GM20000 (cell line): ENCODE measurements at places on chromosomes 3 and 15.
A peak's percentile ranks its signal among the peaks of the same experiment; 100 is the strongest.

DNA sequence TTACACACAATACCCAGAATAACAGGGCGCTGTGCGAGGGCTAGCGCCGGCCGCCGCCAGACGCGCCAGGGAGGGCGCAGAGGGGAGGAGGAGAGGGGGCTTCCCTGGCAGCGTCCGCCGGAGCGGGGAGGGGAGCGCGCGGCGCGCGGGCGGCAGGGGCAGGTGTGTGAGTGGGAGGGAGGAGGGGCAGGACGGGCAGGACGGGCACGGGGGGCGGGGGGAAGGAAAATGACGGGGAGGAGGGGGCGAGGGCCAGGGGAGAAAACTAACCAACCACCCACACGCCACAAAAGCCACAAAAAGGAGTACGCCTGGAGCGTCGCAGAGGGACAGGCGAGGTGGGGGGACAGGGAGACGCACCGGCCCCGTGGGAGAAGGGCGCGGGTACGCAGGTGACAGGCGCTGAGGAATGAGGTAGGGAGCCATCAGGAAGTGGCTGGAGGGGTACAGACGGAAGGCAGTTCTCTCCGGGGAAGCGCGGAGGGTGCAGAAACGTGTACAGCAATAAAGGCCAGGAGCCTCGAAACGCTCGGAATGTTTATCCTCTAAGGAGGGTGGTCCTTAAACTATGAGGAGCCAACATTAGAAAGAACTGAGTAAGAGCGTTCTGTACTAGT, 610 bp upstream of the SATB1 start:
- DNase-seq: no peak

- no peak for DNase-seq
Observed at GRCh38 chr3:72344647-72345046, 503.6 kb downstream of the SHQ1 start.

DNA sequence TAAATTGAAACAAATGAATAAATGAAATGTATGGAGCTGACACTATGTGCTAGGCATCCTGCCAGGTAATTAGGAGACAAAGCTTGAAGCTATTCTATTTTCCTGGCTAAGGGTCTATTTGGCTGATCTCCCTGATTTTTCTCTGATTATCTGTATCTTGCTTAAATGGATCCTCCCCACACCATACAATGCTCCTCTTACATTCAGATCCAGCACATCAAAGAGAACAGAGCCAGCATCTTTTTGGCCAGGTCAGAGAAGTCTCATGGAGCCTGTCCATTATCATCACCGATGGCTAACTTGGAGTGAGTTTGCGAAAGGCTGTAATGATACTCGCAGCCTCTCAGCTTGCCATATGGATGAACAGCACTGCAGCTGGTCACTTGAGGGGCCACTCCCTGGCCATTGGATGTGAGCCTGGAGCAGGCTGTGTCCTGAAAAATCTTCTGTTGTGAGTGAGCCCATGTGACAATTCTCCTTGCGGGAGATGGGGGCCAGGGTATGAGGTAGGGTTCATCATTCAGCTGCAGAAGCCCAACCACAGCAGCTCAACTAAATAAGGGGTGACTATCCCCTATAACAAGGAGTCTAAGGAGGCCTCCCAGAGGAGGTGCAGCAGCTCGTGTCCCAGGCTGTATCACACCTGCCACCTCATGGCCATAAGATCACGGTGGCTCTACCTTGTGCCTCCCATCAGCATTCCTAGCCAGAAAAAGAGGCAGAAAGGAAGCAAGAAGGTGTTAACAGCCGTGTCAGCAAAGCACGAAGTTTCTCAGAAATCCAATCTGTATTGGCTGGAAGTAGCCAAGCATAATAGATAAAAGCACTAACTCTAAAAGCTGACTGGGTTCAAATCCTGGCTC, 69.3 kb upstream of the ST8SIA2 start:
- no peak for DNase-seq

DNA sequence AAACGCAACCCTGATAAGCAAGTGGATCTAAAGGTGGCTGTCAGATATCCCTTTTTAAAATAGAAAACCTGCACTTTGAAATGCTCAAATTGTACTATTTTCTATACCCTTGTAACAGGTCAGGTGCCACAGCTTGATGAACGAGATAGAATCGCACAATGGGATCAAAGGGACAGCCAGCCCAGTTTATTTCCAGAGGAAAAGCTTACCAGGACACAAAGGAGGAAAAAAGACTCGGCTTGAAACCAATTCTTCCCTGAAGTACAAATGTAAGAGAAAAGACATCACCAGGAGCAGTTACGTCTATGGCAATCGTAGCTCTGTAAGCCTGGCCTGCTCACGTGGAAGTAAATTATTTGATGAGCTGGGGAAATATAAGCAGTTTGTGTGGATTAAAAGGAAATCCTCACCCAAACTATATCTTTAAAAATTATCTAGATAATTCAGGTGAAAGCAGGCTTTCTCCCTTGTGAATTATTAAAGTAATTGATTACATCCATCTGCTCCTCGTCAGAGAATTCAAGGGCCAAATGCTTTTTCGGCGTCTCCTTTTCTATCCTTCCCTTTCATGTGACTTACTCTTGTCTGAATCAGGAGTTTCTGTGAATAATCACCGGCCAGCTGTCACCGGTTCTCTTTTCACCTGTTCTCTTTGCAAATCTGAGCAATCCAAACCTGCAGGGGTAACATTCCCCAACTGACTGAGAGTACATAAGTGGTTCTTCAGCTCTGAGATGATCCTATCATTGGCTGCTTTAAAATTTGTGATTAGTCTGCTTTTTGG, 339.2 kb upstream of the ONECUT1 start:
- DNase-seq: no peak

DNA sequence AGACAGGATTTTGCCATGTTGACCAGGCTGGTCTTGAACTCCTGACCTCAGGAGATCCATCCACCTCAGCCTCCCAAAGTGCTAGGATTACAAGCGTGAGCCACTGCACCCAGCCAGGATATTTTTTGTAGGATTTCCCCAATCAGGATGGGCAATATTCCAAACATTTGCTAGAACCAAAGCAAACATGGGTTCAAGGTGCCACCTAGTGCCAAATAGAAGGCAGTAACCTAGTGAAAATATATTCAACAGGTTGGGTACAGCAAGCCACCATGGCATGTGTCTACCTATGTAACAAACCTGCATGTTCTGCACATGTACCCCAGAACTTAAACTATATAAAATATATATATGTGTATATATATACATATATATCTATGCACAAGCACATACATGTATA, 185.9 kb upstream of the CADM2 start:
- no peak for DNase-seq

DNA sequence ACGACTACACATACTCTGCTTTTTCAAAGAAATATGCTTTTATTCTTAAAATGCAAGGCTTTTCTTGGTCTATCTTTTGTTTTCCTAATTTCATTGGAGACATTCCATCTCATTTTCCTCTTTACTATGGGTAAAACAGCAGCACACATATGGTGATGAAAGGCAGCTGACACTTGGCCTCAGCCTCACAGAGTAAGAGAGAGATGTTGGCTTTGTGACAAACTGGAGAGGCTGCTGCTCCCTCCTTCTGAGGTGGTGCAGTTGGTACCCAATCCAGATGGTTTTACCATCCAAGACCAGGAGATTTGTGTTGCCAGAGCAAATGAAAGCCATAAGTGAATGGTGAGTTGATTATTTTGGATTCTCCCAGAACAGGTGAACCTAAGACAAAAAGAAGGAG, 13.2 kb upstream of the SLC2A2 start:
- DNase-seq: no peak

DNA sequence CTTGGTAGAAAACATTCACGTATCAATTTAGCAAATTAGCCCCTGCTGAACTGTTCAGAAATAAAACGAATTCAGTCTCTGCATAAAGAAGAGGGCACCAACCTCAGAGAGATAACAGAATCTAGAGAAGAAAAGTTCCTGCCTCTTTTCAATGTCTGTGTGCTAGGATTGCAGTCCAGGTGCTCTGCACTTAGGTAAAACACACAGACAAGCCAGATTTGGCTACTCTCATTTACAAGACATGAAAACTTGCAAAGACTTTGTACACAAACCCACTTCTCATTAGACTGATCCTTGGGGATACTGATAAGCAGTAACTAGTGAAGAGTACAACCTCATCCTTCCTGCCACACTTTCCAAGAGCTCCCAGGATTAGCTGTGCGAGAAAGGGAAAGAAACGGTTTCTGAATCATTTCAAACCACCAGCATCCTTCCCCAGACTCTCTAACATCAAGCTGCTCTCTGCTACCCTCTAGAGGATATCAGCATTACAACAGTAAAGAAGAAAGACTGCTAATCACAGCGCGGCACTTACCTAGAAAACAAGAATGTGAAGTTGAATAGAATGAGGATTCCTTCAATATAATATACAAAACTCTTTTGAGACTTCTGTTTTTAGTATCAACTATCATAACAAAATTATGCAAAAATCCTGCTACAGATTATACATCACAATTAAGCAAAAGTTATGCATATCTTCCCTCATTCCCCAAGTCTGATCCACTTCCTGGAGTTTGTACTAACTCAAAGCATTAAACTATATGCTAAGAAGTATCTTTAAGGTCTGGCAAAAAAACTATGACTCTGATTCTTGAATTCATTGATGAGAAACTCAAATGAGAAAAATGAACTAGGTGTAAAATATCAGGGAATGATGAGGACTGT, 306.4 kb downstream of the MAGI1 start:
- peak; percentile 67 for DNase-seq

- DNase-seq: no peak
Observed at GRCh38 chr15:67409175-67409574, 111.8 kb upstream of the C15orf61 start.

- DNase-seq: no peak
Observed at GRCh38 chr15:64888336-64888735, 23.4 kb upstream of the ANKDD1A start.

GRCh38 chr3:56725175-56725574, 42.1 kb upstream of the TASOR start:
- DNase-seq: peak; percentile 79

DNA sequence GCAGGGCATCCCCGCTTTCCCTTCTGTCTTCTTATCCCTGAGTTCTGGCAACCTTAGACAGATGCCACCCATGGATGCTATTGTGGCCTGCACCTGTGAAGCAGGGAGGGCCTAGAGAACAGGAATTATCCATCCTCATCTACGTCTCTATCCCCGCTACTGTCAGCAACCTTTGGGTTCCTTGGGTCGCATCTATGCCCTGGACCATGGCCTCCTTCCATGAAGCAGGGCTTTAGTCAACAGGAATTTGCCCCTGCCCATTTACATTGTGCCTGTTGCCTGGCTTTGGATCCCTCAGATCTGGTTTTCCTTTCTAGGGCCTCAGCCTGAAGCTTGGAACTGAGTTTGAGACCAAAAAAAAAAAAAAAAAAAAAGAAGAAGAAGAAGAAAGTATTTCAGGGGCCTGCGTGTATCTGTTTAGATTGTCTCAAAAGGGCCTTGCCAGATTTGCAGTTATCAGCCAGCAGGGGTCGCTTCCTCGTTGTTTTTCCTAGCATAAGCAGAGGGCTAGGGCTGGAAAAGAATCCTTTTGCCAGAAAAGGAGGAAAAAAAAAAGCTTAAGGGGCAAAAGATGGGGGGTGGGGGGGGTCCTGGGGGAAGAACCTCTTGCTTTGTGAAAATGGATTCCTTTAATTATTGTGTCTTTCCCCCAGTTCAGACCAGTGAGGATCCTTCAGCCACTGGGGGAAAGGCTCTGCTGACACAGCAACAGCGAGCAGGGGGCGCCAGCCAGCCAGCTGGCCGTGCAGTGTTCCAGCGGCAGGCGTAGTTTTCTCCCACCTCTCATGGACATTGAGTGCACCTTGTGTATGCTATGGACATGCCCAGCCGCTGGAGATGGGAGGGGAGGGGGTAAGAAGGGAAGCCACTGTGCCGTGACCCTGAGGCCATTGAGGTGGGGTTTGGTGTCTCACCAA, 65.7 kb upstream of the ALDH1L1 start:
- DNase-seq: no peak

DNA sequence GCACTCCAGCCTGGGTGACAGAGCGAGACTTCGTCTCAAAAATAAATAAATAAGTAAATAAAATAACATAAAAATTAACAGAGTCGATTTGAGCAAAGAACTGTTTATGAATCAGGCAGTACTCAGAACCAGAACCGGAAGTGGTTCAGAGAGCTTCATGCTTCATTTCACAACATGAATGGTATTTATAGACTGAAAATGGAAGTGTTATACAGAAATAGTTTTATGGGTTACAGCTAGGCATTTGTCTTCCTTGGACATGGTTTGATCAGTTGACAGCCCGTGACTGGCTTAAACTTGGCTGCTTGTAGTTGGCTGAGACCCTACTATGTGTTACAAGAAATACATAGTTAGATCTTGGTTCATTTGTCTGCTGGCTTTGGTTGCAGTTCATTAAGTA, 216.0 kb upstream of the MCTP2 start:
- no peak for DNase-seq
